ENCODE measurements at places on chromosomes 6 and 20.

DNA sequence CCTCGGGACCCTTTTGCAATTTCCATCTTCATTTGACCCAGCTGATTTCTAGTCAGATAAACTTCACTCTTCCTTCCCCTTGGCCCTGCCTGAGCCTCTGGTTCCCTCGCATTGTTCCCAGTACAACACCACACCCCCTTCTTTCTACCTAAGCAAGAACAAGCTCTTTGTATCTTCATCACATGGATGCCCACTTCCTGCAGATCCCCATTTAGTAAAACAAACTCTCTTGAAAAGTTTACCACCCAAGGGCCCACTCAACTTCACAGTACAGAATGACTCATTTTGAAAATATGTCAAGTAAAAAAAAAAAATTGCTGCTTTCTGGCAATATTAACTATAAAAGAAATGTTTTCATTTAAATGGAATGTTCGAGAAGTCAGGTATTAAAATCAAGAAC lies 5.2 kb downstream of the FAXC start:
- DNase-seq, result no peak

GRCh38 chr6:37511910-37512399 lies 12.3 kb upstream of the CCDC167 start:
- DNase-seq, result no peak

GRCh38 chr20:50587291-50587961 lies 77.2 kb downstream of the PTPN1 start:
- no peak for DNase-seq

DNA sequence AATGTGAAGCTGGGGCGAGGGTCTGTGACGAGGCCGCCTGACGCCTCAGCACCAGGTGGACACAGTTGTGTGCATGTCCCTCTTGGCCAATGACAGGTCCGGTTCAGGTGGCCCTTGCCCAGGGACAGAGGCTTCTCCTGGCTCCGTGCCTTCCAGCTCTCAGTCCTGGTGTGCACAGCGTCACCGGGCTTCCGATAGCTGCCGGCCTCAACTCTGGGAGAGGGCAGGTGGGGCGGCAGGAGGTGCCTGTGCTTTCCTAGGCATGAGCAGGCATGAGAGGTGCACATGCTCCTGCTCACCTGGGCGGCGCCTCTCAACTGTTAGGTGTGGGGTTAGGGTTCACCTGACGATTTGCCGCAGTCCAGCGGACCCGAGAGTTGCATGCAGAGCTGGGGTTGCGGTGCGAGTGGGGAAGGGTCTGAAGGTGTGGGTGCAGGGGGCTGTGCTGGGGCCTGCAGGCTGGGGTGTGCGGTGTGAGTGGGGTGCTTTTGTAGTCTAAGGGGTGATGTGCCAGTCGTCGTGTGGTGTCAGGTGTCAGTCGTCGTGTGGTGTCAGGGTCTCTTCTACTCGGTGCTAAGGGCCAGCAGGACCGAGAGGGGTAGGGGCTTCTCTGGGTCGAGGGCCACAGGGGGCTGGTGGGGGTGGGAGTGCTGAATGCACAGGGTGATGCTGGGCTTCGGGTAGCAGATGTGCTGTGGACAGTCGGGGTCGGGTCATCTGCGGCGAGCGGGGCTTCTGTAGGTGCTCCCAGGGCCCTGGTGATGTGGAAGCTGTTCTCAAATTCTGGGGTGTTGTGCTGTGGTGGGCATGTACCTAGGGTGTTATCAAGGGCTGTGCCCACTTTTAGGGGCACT lies 3.8 kb upstream of the SOX18 start:
- DNase-seq, result no peak

DNA sequence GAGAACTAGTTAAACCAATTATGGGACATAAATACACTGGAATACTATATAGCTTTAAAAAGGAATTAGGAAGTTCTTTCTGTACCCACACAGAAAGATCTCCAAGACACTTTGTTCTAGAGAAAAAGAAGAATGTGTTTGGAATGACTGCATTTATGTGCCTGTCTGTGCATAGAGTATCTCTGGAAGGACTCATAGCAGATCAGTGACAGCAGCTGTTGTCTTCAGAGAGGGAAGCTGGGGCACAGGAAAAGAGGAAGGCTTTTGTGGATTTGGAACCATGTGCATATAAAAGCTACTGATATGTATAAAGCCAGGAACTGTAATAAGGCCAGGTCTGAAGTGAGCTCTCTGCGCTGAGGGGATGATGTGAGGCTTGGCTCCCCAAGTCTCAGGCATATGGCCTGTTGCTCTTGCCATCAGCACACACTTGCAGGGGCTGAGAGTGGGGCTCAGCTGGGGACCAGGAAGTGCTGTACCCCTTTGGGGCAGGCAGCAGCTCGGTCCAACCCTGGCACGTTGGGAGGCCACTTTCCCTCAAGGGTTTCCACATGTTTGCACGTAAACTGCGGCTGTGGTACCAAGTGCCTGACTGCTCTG lies 31.8 kb upstream of the CCDC167 start:
- DNase-seq, result no peak

DNA sequence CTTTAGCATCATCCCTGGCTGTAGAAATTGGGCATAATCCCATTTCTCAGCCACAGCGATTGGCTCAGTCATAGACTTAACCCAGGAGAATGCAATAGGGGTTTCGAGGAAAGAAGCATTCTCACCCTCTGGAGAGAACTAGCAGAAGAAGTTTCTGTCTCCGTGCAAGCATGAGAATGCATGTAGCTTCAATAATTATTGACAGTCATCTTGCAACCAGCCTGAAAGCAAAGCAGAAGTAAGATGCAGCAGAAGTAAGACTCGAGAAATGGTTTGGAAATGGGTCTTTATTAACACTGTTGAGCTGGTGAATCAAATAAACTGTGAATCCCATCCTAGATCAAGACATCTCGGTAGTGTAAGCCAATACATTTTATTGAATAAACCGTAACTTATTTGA lies 828.8 kb upstream of the GJE1 start:
- no peak for DNase-seq

DNA sequence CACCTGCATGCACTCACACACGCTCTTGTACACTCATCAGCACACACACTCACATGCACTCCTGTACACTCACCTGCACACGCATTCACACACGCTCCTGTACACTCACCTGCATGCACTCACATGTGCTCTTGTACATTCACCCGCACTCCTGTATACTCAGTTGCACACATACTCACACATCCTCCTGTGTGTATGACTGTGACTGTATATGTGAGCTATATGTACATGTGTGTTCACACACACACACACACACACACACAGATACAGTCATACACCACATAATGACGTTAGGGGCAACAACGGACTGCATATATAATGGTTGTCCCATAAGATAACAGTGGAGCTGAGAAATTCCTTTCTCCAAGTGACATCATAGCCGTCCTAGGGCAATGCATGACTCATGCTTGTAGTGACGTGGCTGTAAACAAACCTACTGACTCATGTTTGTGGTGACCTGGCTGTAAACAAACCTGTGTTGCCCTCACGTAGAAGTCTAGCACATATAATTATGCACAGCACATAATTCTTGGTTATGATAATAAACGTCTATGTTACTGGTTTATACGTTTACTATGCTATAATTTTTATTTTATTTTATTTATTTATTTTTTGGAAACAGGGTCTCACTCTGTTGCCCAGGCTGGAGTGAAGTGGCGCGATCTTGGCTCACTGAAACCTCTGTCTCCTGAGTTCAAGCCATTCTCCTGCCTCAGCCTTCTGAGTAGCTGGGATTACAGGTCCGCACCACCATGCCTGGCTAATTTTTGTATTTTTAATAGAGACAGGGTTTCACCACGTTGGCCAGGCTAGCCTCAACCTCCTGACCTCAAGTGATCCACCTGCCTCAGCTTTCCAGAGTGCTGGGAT lies 22.8 kb upstream of the TAF4 start:
- no peak for DNase-seq

- DNase-seq, result no peak
Observed at GRCh38 chr20:52015155-52015554, 176.4 kb downstream of the ZFP64 start.

GRCh38 chr20:55174635-55175034 lies 699.2 kb downstream of the DOK5 start:
- DNase-seq, result no peak
